AG08395 (cell line): ENCODE measurements at places on chromosomes 13 and 19.

- no peak for DNase-seq
Measured at GRCh38 chr13:37695200-37695599, 96.6 kb upstream of the POSTN start.

DNA sequence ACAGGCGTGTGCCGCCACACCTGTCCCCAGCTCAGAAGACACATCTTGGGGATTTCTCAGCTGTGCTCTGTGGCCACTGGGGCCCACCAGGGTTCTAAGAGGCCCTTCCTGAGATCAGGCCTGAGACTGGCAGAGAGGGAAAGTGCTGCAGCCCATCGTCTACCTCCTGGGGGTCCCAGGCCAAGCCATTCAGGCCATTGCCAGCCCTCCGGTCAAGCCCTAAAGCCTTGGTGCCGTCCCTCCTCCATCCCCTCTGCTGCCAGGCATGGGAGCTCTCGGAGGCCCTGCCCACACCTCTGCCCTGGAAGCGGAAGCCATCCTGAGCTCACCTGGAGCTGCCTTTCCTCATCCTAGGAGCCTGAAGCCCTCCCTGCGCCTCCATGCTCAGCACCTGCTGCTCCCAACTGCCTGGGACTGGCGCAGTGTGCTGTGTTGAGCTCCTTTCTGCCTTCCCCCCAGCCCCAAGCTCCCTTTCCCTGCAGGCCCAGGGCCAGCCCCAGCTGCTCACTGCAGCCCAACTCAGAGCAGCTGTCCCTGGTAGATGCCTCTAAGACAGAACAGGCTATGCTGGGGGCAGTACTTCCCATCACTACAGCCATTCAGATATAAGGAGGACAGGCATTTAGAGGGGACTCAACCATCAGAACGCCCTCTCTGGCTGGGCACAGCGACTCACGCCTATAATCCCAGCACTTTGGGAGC lies 2.9 kb downstream of the SLC7A9 start:
- no peak for DNase-seq

GRCh38 chr19:4049432-4049831 lies 17.3 kb downstream of the ZBTB7A start:
- no peak for DNase-seq

- no peak for DNase-seq
Measured at GRCh38 chr13:46850214-46850613, 46.6 kb downstream of the HTR2A start.

- no peak for DNase-seq
Measured at GRCh38 chr13:109933476-109933875, 147.1 kb upstream of the IRS2 start.

GRCh38 chr13:33817513-33817900 lies 442 bp upstream of the RFC3 start:
- DNase-seq, result peak; percentile 2

DNA sequence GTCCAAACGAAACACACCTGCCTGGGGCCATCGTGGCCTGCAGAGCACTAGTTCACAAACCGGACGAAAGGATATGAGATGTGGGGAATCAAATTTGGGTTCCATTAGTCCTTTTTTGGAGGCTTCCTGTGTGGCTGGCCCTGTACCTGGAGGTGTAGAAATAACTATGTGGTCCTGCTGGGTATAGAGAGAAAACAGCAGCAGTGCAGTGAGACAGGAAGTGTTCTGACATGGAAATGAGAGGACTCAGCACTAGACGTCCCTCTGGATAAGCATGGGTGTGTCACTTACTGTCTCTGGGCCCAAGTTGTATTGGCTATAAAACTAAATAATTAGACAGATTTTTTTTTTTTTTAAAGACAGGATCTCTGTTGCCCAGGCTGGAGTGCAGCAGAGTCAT lies 12.3 kb downstream of the KDELR1 start:
- DNase-seq, result no peak

DNA sequence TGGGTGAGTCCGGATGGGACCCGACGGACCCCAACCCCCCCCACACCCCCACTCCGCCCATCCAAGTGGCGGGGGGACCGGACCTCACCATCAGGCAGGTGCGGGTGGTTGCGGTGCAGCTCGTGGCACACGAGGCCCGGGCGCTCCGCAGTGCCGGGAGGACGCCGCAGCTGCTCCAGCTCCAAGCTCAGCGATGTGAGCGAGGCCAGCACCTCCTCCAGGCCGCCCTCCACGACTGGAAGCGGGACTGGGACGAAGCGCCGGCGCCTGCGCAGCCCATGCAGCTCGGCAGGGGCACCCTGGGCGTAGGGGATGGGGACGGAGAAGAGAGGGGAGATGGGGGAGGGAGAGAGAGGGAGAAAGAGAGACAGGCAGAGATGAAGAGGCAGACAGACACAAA lies 30.1 kb upstream of the OLFM2 start:
- DNase-seq, result no peak

GRCh38 chr19:46176116-46176860 lies 28.2 kb downstream of the IGFL2 start:
- DNase-seq, result no peak

DNA sequence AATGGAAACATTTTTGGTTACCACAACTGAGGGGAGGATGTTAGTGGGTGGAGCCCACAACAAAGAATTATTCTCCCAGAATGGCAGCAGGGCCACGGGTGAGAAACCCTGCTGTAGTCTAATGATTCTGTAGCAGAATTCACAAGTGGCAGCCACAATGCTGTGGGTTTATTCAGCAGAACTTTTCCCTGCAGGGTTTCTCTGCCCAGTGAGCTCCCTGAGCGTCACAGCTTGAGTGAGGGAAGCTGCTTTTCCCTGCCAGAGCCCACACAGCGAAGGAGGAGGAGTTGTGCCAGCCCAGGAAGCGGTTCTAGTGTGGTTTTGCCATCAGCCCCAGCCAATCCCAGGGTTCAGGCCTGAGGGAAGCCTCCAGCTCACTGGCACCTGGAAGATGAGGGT lies 4.4 kb downstream of the ATP12A start:
- peak; percentile 50 for DNase-seq

DNA sequence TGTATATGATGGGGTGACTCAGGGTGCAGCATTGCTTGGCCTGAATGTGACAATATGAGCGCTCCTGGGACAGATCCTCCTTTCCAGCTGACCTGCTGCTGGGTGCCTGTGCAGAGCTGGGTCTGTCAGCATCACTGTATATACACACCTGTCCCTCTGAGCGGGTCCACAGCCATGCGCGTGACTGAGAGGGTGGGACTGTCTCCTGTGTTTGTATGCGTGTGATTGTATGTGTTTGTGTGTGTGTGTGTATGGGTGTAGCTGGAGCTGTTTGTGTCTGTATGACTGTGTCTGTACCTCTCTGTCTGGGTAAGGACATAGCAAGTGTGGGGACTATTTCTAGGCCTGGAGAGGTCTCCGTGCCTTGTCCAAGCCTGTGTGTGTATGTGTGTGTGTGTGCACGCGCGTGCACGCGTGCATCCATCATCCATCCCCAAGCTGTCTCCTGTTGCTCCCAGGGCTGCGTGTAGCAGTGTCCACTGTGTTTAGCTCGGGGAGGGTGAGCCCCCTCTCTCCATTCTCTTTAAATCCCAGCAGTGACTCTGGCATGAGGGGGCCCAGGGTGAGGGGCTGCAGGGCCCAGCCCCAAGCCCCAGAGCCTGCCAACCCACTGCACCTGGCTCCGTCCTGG lies 8.3 kb downstream of the IGLON5 start:
- DNase-seq, result no peak

GRCh38 chr13:93881411-93881810 lies 598.1 kb downstream of the DCT start:
- DNase-seq, result no peak
